ENCODE measurements at places on chromosomes 11 and 22.

GRCh38 chr11:19774329-19774728 is 61.7 kb downstream of the NAV2 start:
- DNase-seq, result no peak

DNA sequence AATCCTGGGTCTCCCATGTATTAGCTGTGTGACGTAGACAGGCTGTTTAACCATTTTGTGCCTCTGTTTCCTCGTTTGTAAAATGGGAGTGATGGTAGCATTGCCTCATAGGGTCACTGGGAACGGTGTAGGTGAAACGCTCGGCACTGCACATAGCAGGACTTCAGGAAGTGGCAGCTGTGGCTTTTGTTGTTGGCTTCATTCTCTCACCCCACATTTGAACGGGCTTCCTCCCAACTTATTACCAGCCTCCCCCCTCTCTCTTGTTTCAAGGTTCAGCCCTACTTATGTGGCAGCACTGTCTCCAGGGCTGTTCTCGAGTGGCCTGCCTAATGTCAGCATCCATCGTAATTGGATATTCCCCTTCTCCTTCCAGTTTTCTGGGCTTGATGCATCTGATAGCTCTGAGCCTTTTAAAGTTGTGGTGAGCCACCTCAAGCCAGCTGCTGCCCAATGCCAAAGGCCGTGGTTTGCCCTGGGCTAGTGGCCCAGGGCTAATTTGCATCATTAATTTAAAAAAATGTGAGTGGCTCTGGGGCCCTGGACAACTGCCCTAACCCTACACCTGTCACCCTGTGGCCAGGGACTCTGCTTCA is 217.8 kb upstream of the TBCEL start:
- DNase-seq, result no peak

GRCh38 chr22:49689255-49689770 is 138.4 kb downstream of the BRD1 start:
- no peak for DNase-seq

GRCh38 chr11:123690485-123690884 is 36.1 kb upstream of the SCN3B start:
- DNase-seq, result no peak
